ENCODE measurements at places on chromosomes 3 and 15.

- DNase-seq, result peak; percentile 62
Measured at GRCh38 chr3:128068156-128068620, 16.0 kb downstream of the SEC61A1 start.

- DNase-seq, result peak; percentile 51
Measured at GRCh38 chr3:124266487-124266886, 274.6 kb upstream of the ROPN1 start.

DNA sequence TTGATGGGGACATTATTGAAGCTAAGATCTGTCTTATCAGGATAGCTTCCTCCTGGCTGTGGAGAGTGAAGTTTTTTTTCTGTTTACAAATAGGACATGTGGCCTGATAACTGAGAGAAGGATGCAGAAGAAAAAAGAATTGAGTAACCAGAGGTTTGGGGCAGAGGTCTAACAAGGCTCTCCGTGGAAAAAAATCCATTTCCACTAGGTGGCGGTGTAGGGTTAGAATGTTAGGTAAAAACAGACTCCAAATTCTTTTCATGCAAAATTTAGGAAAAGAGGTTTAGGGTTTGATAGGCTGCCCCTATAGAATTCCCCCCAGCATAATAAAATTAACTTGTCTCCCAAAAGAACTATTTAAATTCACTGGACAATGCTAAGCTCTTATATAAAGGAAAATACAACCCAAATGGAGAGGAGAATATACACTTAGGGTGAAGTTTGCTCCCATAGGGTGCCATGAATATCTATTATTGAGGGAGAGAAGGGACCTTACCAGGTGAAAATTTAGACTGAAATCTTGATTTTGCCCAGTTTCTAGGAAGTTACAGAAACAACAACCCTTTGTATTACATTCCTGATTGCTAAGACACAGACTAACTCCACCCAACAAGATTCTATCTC is 1560.4 kb downstream of the OTOL1 start:
- DNase-seq, result peak; percentile 39

GRCh38 chr15:37572401-37572800 is 362.0 kb upstream of the TMCO5A start:
- DNase-seq, result peak; percentile 66

DNA sequence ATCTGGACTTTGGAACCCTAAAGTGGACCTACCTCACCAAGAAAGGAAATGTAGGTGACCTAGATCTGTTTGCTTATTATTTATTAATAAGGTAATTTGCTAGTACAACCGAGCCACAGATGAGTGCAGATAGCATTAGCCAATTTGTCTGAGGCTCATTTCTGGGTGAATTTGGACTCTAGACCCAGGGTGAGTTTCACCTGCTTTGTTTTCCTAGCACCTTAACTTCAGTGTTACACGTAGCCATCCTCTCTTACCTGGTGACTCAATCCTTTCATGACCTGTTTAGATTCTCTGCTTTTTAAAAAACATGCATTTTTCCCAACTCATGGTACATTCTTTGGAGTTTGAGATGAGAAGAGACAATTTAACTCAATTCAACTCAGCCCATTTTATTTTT is 33.5 kb upstream of the KPNA4 start:
- no peak for DNase-seq

DNA sequence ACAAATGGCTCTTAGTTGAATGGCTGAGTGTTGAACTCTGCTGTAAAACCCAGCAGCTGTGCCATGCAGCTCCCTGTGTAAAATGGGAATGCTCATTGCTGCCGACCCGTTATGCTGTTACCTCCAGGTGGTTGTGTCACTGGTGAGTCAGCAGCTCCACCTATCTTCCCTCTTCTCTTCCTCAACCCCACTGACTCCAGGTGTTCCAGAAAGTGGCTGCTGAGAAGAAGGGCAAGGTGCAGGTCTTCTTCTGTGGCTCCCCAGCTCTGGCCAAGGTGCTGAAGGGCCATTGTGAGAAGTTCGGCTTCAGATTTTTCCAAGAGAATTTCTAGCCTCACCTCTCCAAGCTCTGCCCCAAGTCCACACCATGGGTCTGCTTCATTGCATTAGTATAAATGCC is 41.9 kb downstream of the NOX5 start:
- no peak for DNase-seq

GRCh38 chr3:188301147-188301546 is 147.2 kb downstream of the LPP start:
- no peak for DNase-seq

Measured in fibroblast of skin of back (primary cell).